ENCODE measurements at places on chromosomes 12 and 14. TPM values are rescaled to one million over a fixed set of nuclear protein-coding genes. Genes with fewer than 3 reads are reported as not detected.
A peak's percentile ranks its signal among the peaks of the same experiment; 100 is the strongest.

DNA sequence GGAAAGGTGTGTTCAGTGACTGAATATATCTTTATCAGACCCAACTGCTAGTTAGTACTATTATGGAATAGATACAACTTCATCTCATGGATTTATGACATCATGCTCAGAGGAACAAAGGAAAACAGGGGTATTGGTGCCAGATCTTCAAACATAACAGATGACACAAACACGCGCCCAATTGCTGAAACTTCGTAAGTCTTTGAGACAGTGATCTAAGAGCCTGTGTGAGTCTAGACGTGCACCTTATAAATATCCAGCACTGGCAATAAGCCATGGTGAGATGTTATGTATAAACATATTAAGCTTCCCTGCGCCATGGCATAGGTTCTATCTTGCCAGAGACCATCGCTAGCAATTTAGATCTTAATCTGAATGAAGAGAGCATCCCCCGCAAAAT, 42.2 kb upstream of the NR2C1 start:
- no peaks in the 10 kb centered on the region for H3K27me3 ChIP-seq
- no peak overlapping the region for H3K4me3 ChIP-seq
- no peak overlapping the region for H3K27ac ChIP-seq
- no peaks in the 10 kb centered on the region for H3K36me3 ChIP-seq

DNA sequence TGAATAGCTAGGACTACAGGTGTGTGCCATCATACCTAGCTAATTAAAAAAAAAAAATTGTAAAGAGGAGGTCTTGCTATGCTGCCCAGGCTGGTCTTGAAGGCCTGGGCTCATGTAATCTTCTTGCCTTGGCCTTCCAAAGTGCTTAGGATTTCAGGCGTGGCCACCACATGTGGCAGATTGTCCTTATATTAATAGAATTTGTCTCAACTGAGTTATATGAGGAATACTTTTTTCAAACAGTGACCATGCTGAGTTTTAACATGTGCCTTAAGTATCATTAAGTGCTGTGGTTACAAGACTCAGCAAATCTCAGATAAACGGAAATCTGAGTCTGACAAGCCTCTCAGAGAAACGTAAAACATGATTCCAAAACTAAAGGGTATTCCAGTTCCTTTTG, 83.2 kb upstream of the FERMT2 start:
- DNase-seq, result no peak
- H3K4me3 ChIP-seq, result no peak overlapping the region
- peaks cover 6% of the 10 kb centered on the region for H3K4me1 ChIP-seq
- peaks cover 49% of the 10 kb centered on the region for H3K36me3 ChIP-seq

DNA sequence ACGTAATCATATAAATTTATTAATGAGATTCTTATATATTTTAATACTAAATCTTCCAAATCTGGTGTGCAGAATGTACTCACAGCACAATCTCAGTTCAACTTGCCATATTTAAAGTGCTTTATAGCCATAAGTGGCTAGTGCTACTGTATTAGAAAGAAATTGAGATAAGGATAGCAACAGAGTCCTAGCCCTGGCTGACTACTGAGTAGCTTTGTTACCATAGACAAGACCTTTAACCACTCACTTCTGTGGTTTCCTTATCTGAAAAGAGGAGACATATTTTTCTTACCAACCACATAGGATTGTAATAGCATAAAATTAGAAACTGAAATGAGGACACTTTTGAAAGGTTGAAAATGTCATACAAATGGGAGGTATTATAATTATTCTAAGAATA, 2.0 kb upstream of the CHURC1 start:
- H3K4me3 ChIP-seq, result no peak overlapping the region
- H3K27ac ChIP-seq, result no peak overlapping the region
- DNase-seq, result no peak
- H3K27me3 ChIP-seq, result no peaks in the 10 kb centered on the region

DNA sequence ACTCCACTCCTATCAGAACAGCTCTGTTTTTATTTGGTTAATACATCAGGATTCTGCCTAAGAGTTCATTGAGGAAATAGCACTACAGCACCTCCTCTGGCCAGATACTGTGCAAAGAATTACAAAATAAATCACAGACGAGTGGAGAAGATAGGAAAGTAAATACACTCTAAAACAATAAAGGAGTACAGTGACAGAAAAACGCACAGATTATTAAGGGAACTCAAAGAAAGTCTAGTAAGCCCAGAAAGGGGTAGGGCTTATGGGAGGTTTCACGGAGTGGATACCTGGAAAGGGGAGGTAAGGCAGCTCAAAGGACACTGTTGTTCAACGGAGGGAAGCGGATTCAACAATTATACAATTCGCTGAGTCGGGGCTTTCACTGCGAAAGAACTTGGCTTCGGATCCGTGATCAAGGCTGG, 5.5 kb downstream of the OR10AD1 start:
- DNase-seq, result peak; percentile 44
- peak overlapping the region; percentile 84 for H3K4me3 ChIP-seq
- H3K36me3 ChIP-seq, result peaks cover 28% of the 10 kb centered on the region
- H3K4me1 ChIP-seq, result peaks cover 19% of the 10 kb centered on the region
- peaks cover 3% of the 10 kb centered on the region for H3K27me3 ChIP-seq
- H3K27ac ChIP-seq, result peak overlapping the region; percentile 98

GRCh38 chr12:103973909-103974308, 8.2 kb downstream of the TDG start:
- no peaks in the 10 kb centered on the region for H3K27me3 ChIP-seq
- no peak overlapping the region for H3K27ac ChIP-seq
- H3K36me3 ChIP-seq, result peaks cover 36% of the 10 kb centered on the region
- peaks cover 43% of the 10 kb centered on the region for H3K4me1 ChIP-seq
- H3K4me3 ChIP-seq, result no peak overlapping the region
- DNase-seq, result no peak

- no peaks in the 10 kb centered on the region for H3K36me3 ChIP-seq
- DNase-seq, result no peak
- H3K27ac ChIP-seq, result no peak overlapping the region
- H3K4me3 ChIP-seq, result no peak overlapping the region
- H3K4me1 ChIP-seq, result no peaks in the 10 kb centered on the region
- H3K27me3 ChIP-seq, result no peaks in the 10 kb centered on the region
These were observed 952.5 kb upstream of the ATXN7L3B start for GRCh38 chr12:73585136-73585535.

GRCh38 chr14:67999290-67999689, 179.7 kb downstream of the RAD51B start:
- H3K4me1 ChIP-seq, result no peaks in the 10 kb centered on the region
- H3K36me3 ChIP-seq, result no peaks in the 10 kb centered on the region
- no peak overlapping the region for H3K27ac ChIP-seq
- H3K4me3 ChIP-seq, result no peak overlapping the region
- no peak for DNase-seq
- H3K27me3 ChIP-seq, result no peaks in the 10 kb centered on the region

- H3K4me1 ChIP-seq, result peaks cover 16% of the 10 kb centered on the region
- no peak for DNase-seq
- peak overlapping the region; percentile 78 for H3K27ac ChIP-seq
- H3K36me3 ChIP-seq, result peaks cover 30% of the 10 kb centered on the region
- no peaks in the 10 kb centered on the region for H3K27me3 ChIP-seq
- no peak overlapping the region for H3K4me3 ChIP-seq
These were observed 140.1 kb downstream of the SYNE2 start for GRCh38 chr14:63992858-63993257.

DNA sequence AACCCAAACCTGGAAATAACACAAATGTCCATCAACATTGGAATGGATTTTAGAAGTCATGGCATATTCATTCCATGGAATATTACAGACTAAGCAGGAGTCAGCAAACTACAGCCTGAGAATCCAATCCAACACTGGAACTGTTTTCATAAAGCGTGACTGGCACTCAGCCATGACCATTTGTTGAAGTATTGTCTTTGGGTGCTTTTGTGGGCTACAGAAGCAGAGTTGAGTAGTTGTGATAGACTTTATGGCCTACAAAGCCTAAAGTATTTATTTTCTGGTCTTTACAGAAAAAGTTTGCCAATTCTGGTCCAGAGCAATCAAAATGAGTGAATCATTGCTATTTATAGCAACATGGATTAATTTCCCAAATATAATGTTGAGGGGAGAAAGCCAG, 34.5 kb upstream of the FRS2 start:
- H3K4me1 ChIP-seq, result no peaks in the 10 kb centered on the region
- no peaks in the 10 kb centered on the region for H3K27me3 ChIP-seq
- H3K36me3 ChIP-seq, result no peaks in the 10 kb centered on the region
- no peak overlapping the region for H3K4me3 ChIP-seq
- DNase-seq, result no peak

DNA sequence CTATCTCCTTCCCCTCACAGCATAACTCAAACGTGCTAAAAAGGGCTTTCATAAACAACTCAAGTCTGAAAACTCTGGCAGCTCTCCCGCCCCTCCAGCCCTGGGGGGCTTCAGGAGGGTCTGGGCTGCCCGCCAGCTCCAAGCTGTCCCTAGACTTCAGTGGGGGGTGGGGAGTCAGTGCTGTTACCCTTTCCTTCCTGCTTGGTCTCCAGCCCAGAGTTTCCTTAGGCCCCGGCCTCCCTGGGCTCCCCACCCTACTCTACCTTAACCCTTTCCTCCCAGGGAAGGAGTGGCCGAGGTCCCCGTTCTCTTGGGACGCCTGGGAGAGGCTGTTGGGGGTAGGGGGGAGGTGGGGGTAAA, 530 bp upstream of the NYNRIN start:
- no peak for DNase-seq
- H3K4me1 ChIP-seq, result peaks cover 3% of the 10 kb centered on the region
- H3K27me3 ChIP-seq, result peaks cover 8% of the 10 kb centered on the region
- no peak overlapping the region for H3K4me3 ChIP-seq
- H3K36me3 ChIP-seq, result no peaks in the 10 kb centered on the region

DNA sequence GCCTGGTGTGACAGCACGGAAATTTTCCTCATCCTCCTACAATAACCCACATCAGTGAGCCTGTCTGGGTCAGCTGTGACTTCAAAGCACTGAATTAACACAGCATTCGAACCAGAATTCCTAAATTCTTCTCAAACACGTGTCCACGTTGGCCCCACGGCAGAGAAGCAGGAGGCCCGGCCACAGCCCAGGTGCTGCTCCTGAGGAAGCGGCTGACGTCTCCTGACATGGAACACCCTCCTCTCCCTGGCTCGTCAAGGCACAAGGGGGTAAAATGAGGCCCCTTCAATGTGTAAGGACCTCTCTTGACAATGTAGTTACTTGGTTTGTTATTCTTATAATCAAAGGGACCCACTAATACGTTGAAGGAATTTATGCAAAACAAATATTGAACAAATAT, 156.3 kb upstream of the GSC start:
- no peak overlapping the region for H3K4me3 ChIP-seq
- no peaks in the 10 kb centered on the region for H3K27me3 ChIP-seq
- H3K4me1 ChIP-seq, result no peaks in the 10 kb centered on the region
- no peak overlapping the region for H3K27ac ChIP-seq
- H3K36me3 ChIP-seq, result no peaks in the 10 kb centered on the region

GRCh38 chr12:54082397-54082892, 28.8 kb downstream of the HOXC4 start:
- H3K4me3 ChIP-seq, result peak overlapping the region; percentile 88
- no peaks in the 10 kb centered on the region for H3K36me3 ChIP-seq
- peak; percentile 73 for DNase-seq
- H3K27me3 ChIP-seq, result no peaks in the 10 kb centered on the region
- H3K27ac ChIP-seq, result peak overlapping the region; percentile 94

GRCh38 chr14:93185349-93185720, 218 bp downstream of the LYSET start:
- peaks cover 43% of the 10 kb centered on the region for H3K4me1 ChIP-seq
- no peak for DNase-seq
- peak overlapping the region; percentile 96 for H3K4me3 ChIP-seq
- H3K27ac ChIP-seq, result peak overlapping the region; percentile 84

- DNase-seq, result no peak
- no peak overlapping the region for H3K27ac ChIP-seq
- H3K4me3 ChIP-seq, result no peak overlapping the region
- H3K4me1 ChIP-seq, result no peaks in the 10 kb centered on the region
- H3K27me3 ChIP-seq, result no peaks in the 10 kb centered on the region
These were observed 82.3 kb downstream of the PDE3A start for GRCh38 chr12:20450591-20451180.

GRCh38 chr14:96827290-96827689, 30.1 kb downstream of the VRK1 start:
- no peak overlapping the region for H3K27ac ChIP-seq
- H3K4me3 ChIP-seq, result no peak overlapping the region
- no peaks in the 10 kb centered on the region for H3K27me3 ChIP-seq
- H3K36me3 ChIP-seq, result peaks cover 47% of the 10 kb centered on the region
- DNase-seq, result no peak
- peaks cover 30% of the 10 kb centered on the region for H3K4me1 ChIP-seq

- H3K4me1 ChIP-seq, result no peaks in the 10 kb centered on the region
- no peak overlapping the region for H3K4me3 ChIP-seq
- DNase-seq, result no peak
- H3K27ac ChIP-seq, result no peak overlapping the region
These were observed 107.1 kb downstream of the PAX9 start for GRCh38 chr14:36768638-36769337.

DNA sequence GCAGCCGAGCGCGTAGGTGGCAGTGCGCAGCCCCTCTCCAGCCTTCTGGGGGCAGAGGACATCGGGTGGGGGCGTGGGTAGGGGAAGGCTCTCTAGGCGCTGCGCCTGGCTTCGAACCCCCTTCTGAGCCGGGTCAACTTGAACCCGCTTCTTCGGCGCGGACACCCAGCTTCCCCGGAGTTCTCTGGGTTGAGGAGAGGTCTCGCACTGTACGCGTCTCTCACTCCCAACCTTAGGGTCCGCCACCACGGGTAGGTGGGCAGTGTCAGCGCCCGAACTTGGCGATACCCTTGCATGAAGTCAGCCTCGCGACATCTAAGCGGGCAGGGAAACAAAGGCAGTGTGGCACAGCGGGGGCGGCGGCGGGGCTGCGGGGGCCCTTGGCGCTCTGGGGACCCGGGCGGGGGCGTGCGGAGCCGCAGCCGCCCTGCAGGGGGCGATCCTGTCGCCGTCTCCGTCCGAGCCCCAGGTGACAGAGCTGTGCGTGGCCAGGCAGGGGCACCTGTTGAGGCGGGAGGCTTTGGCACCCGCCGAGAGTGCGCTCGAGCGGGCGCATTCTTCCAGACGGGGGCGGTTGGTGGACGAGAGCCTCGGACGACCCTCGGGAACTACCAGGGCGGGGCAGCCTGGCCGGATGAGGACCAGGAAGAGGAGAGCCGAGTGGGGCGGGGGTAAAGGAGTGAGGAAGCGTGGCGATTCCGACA, 1.1 kb downstream of the GALNT16 start:
- H3K4me1 ChIP-seq, result peaks cover 6% of the 10 kb centered on the region
- no peaks in the 10 kb centered on the region for H3K36me3 ChIP-seq
- no peak overlapping the region for H3K27ac ChIP-seq
- DNase-seq, result peak; percentile 61

The KLRF1 gene
- not detected for total RNA-seq

The ADGRD1 gene
- total RNA-seq, result 0.27 TPM

The PRIMA1 gene
- not detected for total RNA-seq

The SPRYD4 gene
- total RNA-seq, result 3.3 TPM

The MYO1H gene
- total RNA-seq, result not detected

The IFNG-AS1 gene
- 0.25 TPM for total RNA-seq

The TEX52 gene
- 0.36 TPM for total RNA-seq

The FAIM2 gene
- total RNA-seq, result 0.56 TPM

The AQP2 gene
- total RNA-seq, result not detected
